ENCODE measurements at places on chromosomes 5 and 9.

GRCh38 chr5:54718656-54719055 is 201.1 kb downstream of the SNX18 start:
- DNase-seq, result no peak

DNA sequence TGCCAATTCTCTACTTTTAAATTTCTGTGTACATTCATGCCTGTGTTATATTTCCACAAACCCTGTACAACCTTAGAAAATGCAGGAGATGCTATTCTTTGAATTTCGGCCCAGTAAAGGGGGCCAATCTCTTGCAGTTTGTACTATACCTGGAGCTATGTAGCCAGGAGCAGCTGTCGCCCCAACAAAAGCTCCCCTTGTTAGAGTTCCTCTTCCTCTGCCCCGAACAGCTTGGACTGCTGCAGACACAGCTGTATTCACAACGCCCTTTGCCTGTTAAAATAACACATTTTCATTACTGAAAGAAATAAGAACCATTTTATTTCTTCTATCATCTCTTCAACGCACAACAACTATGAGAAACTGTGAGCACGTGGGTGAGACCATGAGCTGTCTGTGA is 99.2 kb downstream of the GPR21 start:
- DNase-seq, result no peak

GRCh38 chr5:66362687-66363086 is 218.6 kb downstream of the SREK1 start:
- DNase-seq, result no peak

GRCh38 chr5:177403792-177404640 is 3.6 kb upstream of the PFN3 start:
- peak; percentile 67 for DNase-seq

DNA sequence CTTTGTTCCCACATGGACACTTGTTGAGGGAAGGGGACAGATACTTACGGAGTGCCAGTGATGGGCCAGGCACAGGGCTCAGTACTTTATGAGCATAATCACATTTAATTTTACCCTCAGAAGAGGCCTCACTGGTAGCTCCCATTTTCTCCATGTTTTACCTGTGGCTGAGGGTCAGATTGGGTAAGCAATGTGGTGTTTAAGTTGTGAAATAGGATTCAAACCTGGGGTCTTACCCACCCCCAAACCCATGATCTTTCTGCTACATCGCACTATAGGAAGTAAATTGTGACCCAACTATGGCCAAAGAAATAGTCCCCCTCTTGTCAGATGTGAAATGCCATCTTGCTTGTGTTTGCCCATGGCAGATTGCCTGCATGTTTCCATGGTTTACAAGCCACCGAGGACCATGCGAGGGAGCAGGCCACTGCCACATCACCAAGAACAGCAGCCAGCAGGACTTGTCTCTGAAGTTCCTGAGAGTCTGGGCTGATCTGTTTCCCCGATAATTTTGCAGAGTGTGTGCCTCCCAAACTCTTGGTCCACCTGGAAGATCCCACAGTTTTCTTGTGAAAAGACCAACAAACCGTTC is 95.4 kb downstream of the MACROH2A1 start:
- DNase-seq, result no peak

DNA sequence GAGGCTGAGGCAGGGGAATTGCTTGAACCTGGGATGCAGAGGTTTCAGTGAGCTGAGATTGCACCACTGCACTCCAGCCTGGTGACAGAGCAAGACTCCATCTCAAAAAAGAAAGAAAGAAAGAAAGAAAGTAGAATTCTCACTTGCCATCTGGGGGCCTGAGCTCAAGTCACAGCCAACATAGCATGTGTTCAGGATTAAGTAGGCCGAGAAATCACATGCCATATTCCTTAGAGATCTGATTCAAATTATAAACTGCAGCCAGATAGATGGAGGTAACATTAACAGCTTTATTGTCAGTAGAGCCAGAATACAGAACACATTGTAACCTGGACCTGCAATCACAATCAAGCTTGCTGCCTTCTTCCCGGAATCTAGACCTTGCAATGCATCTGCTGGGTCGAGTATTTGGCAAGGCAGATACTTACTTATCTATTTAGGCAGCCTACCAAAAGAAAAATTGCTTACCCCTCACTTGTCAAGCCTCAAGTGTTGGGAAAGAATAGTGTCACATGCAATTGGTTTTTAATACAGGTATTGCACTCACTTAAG is 173.7 kb downstream of the CPLANE1 start:
- no peak for DNase-seq

DNA sequence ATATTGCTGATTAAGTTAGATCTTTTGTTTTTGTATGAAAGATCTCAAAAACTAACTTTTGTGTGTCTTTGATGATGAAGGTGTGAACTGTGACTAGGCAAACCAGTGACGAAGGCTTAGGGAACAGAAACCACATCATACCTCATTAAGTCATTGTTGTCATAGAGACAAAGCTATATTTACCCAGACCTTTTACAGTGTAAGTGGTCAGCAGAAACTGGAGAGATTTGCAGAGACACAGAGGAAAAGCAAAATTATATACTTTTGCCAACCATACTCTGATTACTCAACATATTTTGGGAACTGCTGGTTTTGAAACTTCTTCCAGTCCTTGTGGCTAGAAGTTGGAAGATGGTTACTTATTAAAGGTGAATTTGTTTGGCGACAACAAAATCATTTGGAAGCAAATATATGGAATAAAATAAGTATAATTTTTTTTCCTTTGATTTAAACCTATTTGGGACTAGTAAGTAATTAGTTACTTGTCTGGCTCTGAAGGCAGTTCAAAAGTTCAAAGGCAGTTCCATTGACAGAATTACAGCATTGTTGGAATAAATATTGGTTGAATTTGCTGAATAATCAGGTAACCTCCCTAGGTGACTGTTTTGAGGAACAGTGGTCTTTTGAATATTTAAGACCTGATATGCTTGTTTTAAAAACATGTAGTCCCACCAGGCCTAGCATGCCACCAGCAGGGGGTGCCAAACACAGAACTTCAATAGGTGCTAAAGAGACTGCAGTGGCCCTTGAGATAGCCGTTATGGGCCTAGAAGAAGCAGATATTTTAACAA is 103.8 kb downstream of the RPS23 start:
- DNase-seq, result peak; percentile 22

GRCh38 chr5:31463351-31463750 is 68.5 kb downstream of the DROSHA start:
- no peak for DNase-seq

DNA sequence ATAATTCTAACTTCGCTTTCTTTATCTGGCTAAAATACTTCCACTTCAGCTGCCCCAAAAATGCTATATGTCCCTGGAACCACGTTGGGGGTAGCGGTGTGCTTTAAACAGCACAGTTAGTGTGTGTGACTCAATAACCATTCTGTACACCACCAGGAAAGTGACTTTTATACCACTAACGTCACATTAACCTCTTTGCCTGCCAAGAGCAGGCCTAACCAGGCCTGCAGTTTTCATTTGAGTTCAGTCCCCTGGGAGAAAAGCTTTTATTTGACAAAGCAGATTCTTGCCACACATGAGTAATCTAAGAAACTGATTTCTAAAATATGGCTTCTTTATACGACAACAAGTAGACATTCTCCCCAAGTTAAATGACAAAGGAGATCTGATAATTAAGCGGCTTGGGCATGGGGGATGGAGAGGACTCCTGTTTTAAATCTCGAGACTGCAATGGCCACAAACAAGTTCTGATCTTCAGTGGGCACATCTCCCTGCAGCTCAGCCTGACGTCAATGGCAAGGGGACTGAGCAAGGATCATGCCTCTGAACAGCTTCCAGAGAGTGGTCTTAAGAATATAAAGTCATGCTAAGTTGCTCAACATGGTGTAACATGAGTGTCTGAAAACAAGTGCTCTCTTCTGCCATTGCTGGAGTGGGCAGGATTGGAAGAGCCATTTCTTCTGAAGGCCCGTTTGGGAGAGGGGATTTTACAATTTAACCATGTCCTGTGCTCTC is 91.8 kb downstream of the GLIS3 start:
- no peak for DNase-seq

- DNase-seq, result no peak
These were observed 57.9 kb downstream of the MEF2C start for GRCh38 chr5:88824892-88825583.

GRCh38 chr9:130197888-130198287 is 25.7 kb downstream of the NCS1 start:
- no peak for DNase-seq

- no peak for DNase-seq
These were observed 2.6 kb downstream of the STRBP start for GRCh38 chr9:123265833-123266232.

- DNase-seq, result no peak
These were observed 377.0 kb downstream of the GLIS3 start for GRCh38 chr9:3922846-3923245.

DNA sequence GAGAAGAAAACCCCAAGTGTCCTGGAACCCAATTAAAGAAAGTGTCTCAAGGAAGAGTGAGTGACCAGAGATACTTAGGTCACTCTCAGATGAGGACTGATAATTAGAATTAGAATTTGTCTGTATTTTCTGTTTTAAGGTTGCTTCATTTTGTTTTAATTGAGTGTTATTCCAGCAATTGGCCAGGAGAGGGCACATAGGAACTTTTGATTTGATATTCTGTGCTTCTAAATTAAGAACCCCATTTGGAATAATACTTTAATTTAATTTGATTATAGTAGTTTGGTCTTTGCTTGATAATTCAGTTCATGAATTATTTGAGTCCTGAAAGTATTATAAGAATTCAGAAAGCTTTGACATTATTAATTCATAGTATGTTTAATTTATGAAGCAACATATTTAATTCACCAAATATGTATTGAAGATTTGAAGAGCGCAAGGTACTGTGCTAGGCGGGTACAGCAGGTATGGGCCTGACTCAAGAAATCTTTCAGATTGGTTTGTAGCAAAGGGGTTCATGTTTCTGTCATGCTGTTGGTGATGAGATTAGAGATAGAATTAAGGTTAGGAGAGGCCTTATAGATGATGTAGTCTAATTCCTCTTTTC is 4.9 kb downstream of the MRPL22 start:
- DNase-seq, result no peak

DNA sequence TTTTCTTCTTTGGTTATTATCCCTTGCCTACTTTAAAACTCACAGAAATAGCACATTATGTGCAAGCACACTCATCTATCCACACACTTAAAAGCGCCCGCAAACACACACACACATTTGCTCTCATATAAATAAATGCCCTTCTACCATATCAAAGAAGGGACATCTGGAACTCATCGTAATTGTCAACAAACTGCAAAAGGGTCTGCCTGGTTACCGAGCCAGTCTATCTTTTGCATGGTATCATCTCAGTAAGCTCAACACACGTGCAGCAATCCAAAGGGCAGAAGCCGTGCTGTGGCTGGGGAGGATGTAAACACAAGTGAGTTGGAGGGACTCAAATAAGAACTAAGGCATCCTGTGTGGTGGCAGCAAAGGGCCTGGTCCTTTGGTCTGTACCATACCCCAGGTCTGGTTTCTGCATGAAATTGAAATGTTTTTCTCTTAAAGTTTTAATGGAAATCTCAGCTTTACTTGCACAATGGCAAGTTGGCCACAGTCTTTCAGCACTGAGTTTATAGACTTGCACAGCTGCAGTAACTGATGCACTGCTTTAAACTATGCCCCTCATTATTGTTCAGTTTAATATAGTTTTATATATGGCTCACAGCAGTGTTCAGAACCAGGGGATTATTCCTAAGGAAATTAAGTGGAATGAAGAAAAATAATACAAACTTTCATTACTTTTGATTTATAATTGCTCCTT is 331.0 kb downstream of the ADAMTS6 start:
- DNase-seq, result no peak

- no peak for DNase-seq
These were observed 606.7 kb upstream of the FAM174A start for GRCh38 chr5:99928490-99928889.

- no peak for DNase-seq
These were observed 364 bp upstream of the SFXN1 start for GRCh38 chr5:175478008-175478383.

DNA sequence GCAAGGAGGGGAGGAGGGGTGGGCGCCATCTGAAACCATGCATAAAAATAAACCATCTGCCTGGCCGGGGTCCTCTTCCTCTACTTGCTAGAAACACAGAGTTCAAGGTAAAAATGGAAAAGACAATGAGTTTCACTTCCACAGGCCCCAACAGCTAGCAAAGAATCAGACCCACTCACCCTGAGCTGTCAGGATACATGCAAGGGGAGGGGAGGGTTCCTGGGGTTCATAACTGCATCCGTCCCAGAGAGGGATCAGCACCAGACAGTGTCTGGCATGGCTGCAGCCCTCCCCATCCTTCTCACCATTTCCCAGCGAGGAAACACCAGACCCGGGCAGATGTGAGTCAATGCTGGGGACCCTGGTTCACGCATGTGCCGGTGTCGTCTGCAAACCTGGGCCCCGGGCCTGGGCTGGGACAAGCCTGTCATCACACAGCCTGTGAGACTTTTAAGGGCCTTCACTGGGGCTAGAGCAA is 55.4 kb downstream of the SEMA4D start:
- no peak for DNase-seq

DNA sequence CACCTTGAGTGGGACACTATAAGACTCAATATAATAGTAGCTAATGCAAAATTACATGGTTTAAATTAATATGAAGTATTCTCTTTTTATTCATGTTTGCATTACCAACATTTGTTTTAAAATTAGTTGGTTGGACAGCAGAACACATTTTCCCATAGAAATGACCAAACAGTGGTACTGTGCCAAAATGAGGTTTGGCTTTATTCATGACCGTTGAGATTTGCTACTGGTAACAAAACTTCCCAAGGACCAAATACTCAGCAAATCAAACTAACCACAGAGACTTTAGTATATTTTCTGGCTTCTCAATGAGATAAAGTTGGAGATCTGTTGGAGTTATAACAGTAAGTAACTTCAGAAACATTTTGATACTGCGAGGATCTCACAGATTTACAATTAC is 637.8 kb upstream of the MEF2C start:
- DNase-seq, result no peak

- DNase-seq, result no peak
These were observed 117.0 kb upstream of the NR5A1 start for GRCh38 chr9:124623966-124624734.

- DNase-seq, result no peak
These were observed 8.2 kb downstream of the TLX3 start for GRCh38 chr5:171317230-171317629.

DNA sequence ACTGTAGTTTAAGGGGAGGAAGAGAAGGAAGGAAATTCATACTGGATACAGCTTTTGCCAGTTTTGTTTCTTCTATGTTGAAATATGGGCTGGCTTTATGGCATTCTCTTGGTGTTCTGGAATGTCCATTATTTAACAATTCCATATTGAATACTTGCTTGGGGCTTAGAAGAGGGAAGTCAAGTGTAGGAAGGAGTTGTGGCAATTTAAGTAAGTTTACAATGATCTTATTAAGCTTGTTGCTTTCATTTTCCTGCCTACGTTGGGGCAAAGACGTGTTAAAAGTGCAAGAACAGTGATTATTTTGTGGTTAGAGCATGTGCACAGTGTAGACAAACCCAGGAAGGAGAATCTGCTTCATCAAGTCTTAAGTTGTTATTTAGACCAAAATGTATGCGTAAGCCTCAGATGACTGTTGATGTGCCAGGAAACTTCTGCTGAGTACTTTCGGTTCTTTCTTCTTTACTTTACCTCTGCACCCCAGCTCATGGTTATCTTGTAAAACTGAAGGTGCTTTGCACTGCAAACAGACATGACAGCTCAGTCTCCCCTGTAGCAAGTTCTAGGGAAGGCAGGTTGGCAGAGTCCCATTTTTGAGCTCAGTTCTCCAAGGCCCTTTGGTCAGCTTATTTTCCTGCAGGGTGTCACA is 75.8 kb downstream of the F2RL2 start:
- no peak for DNase-seq
